B cell (primary cell): ENCODE measurements at places on chromosomes 5 and 9.

- H3K27ac ChIP-seq = no peak overlapping the region
- no peaks in the 10 kb centered on the region for H3K27me3 ChIP-seq
- no peaks in the 10 kb centered on the region for H3K4me1 ChIP-seq
- no peaks in the 10 kb centered on the region for H3K36me3 ChIP-seq
Measured at GRCh38 chr5:132765311-132766019, 11.6 kb downstream of the SEPTIN8 start.

- DNase-seq = no peak
- peaks cover 42% of the 10 kb centered on the region for H3K27me3 ChIP-seq
- H3K4me1 ChIP-seq = peaks cover 18% of the 10 kb centered on the region
- H3K36me3 ChIP-seq = no peaks in the 10 kb centered on the region
- peak overlapping the region; percentile 50 for H3K4me3 ChIP-seq
- no peak overlapping the region for H3K27ac ChIP-seq
Measured at GRCh38 chr9:75889577-75889976, 896 bp upstream of the PCSK5 start.

- no peak overlapping the region for H3K4me3 ChIP-seq
Measured at GRCh38 chr9:74949859-74950855, 2.6 kb downstream of the C9orf40 start.

DNA sequence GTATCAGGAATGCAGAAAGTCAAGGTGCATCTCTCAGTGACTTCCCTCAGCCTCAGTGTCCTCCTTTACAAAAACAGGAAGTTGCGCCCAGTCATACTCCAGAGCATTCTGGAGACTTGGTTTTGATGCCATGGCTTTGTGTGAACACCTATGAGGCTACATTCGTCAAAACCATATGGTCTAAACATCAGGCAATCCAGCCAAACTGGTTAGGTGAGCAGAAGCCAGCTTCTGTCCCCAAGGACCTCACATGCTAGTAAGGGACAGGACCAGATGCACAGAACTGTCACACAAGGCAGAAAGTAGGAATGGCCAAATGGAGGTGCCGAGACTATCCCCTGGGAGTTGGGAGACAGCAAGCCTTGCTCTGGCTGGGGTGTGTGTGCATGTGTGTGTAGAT, 217.2 kb downstream of the MELK start:
- DNase-seq = no peak
- H3K4me1 ChIP-seq = no peaks in the 10 kb centered on the region
- H3K4me3 ChIP-seq = no peak overlapping the region

DNA sequence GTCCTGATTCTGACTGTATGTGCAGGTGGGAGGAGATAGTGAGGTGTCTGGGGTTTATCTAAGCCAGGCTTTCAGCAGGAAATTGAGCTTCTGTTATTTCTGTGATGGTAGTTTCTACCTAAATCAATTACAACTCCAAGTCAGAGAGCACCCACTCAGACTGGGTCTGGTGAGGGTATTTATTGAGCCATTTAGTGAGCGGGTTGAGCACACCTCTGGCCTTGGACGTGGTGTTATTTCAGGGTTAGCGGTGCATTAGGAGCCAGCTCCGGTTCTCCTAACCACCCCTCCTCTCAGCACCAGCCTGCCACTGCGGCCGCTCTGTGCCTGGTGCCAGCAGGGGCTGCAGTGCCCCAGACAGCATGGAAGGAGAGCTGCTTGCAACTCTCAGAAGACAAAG, 238.9 kb downstream of the CACNA1B start:
- no peaks in the 10 kb centered on the region for H3K27me3 ChIP-seq
- H3K36me3 ChIP-seq = no peaks in the 10 kb centered on the region
- no peak overlapping the region for H3K4me3 ChIP-seq
- DNase-seq = no peak
- H3K4me1 ChIP-seq = no peaks in the 10 kb centered on the region

DNA sequence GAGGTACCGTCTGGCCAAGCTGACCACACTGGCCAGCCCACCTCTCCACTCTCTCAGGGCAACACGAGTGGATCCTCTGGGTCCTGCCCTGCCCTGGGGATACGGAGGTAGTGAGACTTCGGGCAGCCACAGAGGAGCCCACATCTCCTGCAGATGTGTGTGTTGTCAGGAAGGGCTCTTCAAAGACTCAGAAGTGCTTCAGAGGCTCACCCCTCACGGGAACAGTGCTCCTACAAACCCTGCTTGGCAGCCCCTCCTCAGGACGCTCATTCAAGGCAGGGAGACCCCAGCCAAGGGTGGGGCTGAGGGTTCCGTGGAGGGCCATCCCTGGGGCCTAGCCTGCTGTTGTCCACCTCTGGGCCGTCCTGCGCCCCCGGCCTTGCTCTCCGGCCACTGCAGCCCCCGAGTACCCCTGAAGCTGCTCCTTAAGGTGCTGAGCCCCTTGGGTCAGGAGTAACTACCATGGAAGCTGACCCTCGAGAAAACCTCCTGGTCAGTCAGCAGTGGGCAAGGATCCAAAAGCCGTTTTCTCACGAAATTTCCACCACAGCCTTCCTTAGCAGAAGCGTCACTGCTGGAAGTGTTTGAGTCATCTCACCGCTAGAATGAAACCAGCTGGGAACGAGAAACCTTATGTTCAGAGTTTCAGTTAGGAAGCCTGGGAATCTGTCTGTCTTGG, 23.2 kb upstream of the LRRC14B start:
- H3K4me3 ChIP-seq = no peak overlapping the region
- no peaks in the 10 kb centered on the region for H3K27me3 ChIP-seq
- no peaks in the 10 kb centered on the region for H3K36me3 ChIP-seq
- H3K27ac ChIP-seq = no peak overlapping the region
- H3K4me1 ChIP-seq = no peaks in the 10 kb centered on the region

DNA sequence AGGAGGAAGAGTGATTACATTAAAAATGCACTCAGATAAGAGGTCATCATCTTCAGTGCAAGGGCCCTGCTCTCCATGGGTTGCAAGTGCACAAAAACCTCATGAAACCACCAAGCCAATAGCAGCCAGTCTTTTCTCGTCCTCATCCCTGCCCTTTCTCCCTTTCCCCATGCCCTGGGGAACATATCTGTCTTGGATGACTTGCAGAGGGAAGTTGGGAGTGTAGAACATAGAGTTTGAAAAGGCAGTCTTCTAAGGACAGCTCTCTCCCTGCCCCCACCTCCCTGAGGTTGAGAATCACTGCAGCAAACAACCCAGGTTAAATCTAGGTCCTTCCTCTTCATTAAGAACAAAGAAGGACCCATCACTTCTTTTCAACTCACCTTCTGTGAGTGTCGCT, 22.0 kb downstream of the DDX31 start:
- no peak overlapping the region for H3K27ac ChIP-seq
- H3K4me3 ChIP-seq = no peak overlapping the region
- H3K36me3 ChIP-seq = peaks cover 94% of the 10 kb centered on the region

GRCh38 chr9:31744589-31744988, 639.9 kb upstream of the ACO1 start:
- H3K27me3 ChIP-seq = no peaks in the 10 kb centered on the region
- H3K4me3 ChIP-seq = no peak overlapping the region
- DNase-seq = no peak
- H3K27ac ChIP-seq = no peak overlapping the region
- no peaks in the 10 kb centered on the region for H3K4me1 ChIP-seq

DNA sequence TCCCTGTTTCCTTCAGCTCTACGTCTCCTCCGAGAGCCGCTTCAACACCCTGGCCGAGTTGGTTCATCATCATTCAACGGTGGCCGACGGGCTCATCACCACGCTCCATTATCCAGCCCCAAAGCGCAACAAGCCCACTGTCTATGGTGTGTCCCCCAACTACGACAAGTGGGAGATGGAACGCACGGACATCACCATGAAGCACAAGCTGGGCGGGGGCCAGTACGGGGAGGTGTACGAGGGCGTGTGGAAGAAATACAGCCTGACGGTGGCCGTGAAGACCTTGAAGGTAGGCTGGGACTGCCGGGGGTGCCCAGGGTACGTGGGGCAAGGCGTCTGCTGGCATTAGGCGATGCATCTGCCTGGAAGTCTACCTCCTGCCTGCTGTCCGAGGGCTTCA, 27.7 kb downstream of the ABL1 start:
- no peak overlapping the region for H3K27ac ChIP-seq
- H3K36me3 ChIP-seq = no peaks in the 10 kb centered on the region
- no peak overlapping the region for H3K4me3 ChIP-seq
- no peak for DNase-seq

GRCh38 chr5:127079994-127080491, 6.7 kb upstream of the C5orf63 start:
- H3K4me3 ChIP-seq = no peak overlapping the region
- no peaks in the 10 kb centered on the region for H3K4me1 ChIP-seq
- no peaks in the 10 kb centered on the region for H3K27me3 ChIP-seq
- no peaks in the 10 kb centered on the region for H3K36me3 ChIP-seq

- H3K36me3 ChIP-seq = no peaks in the 10 kb centered on the region
- H3K4me1 ChIP-seq = no peaks in the 10 kb centered on the region
- H3K27me3 ChIP-seq = no peaks in the 10 kb centered on the region
- H3K4me3 ChIP-seq = no peak overlapping the region
- no peak overlapping the region for H3K27ac ChIP-seq
Measured at GRCh38 chr9:76592091-76592973, 133.3 kb downstream of the GCNT1 start.

GRCh38 chr5:154516475-154516874, 38.4 kb upstream of the HAND1 start:
- H3K27ac ChIP-seq = no peak overlapping the region
- peaks cover 43% of the 10 kb centered on the region for H3K27me3 ChIP-seq
- no peak overlapping the region for H3K4me3 ChIP-seq
- no peaks in the 10 kb centered on the region for H3K36me3 ChIP-seq

DNA sequence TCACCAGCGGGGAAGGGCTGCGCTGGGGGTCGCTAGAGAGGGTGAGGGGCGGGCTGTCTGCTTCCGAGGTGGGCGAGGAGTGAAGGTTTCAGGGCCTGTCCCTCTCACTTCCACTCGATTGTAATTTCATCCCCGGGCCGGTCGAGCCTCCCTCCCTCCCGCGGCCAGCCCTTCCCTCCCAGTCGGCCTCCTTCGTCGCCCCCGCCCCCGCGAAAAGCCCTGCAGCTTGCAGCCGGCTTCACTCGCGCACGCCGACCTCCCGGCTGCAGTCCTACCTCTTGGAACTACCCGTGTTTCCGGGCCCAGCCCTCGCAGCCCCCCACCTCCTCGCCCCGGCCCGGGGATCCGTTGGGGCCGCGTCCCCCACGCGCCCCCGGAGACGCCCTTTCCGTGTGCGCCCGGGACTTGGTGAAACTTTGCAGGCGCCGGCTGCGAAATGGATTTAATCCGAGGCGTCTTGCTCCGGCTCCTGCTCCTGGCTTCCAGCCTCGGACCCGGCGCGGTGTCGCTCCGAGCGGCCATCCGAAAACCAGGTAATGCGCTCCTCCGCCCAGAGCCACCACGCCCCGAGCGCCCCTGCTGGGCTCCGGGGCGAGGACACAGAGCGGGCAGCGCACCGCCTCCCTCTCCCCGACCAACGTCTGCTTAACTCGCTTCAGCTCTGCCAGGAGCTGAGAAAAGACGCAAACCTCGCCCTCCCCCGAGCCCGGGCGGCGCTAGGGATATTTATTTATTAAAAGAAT, at the start of gene EGFLAM:
Gene EGFLAM (plus strand): TSS at position 241 of the 743 bp plus-strand sequence. CDS start 196 bp downstream, at position 437.
- no peaks in the 10 kb centered on the region for H3K4me1 ChIP-seq
- H3K27me3 ChIP-seq = peaks cover 35% of the 10 kb centered on the region
- no peak within 1 kb of the TSS for H3K4me3 ChIP-seq

- H3K27ac ChIP-seq = no peak overlapping the region
- H3K36me3 ChIP-seq = no peaks in the 10 kb centered on the region
- H3K4me3 ChIP-seq = no peak overlapping the region
- no peak for DNase-seq
- H3K27me3 ChIP-seq = no peaks in the 10 kb centered on the region
Measured at GRCh38 chr5:40626801-40627200, 52.9 kb upstream of the PTGER4 start.

DNA sequence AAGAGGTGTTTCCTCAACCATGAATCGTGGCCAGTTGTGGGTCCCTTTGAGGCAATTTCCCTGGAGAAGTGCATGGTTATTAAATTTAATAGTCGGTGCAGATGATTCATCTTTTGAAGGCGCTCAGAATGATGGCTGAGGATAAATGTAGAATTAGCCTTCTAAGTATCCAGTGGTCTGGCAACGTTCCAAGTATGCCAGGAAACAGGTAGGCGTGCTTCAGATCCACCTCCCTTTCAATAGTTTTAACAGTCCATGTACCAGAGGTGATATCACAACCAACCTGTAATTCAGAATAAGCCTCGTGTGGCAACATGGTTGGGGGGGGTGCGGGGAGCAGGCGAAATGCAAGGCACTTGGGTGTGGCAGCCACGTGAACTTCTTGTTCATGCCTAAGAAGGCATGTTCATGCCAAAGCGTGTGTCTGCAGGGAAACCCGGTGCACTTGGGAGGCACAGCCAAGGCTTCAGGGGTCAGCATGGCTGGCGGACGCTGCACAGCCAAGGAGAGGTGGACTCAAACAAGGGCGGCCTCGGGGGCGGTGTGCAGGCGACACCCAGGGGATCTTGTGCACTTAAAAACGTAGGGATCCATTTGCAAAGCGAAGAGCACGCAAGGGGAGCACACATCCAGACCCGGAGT, 5.2 kb upstream of the NKD2 start:
- no peaks in the 10 kb centered on the region for H3K36me3 ChIP-seq
- H3K27me3 ChIP-seq = peaks cover 56% of the 10 kb centered on the region
- H3K4me3 ChIP-seq = no peak overlapping the region
- H3K27ac ChIP-seq = no peak overlapping the region
- peaks cover 18% of the 10 kb centered on the region for H3K4me1 ChIP-seq
- DNase-seq = no peak

GRCh38 chr5:145776886-145777285, 58.3 kb downstream of the PRELID2 start:
- H3K4me3 ChIP-seq = no peak overlapping the region
- no peaks in the 10 kb centered on the region for H3K36me3 ChIP-seq
- DNase-seq = no peak
- no peak overlapping the region for H3K27ac ChIP-seq

GRCh38 chr5:64497386-64497785, 8.4 kb upstream of the RGS7BP start:
- no peaks in the 10 kb centered on the region for H3K4me1 ChIP-seq
- H3K4me3 ChIP-seq = no peak overlapping the region
- H3K27me3 ChIP-seq = no peaks in the 10 kb centered on the region
- no peak for DNase-seq
- no peak overlapping the region for H3K27ac ChIP-seq

- H3K4me1 ChIP-seq = no peaks in the 10 kb centered on the region
- H3K27me3 ChIP-seq = no peaks in the 10 kb centered on the region
- DNase-seq = no peak
- no peak overlapping the region for H3K27ac ChIP-seq
- no peaks in the 10 kb centered on the region for H3K36me3 ChIP-seq
Measured at GRCh38 chr5:164663198-164663989, 1158.0 kb downstream of the MAT2B start.
